ENCODE measurements at places on chromosomes 2 and 18.
A peak's percentile ranks its signal among the peaks of the same experiment; 100 is the strongest.

- peak; percentile 67 for DNase-seq
Observed at GRCh38 chr2:231714639-231715498, 6.5 kb downstream of the PTMA start.

- no peak for DNase-seq
Observed at GRCh38 chr2:4188561-4188960, 485.2 kb downstream of the DCDC2C start.

GRCh38 chr2:223880796-223881195 lies 43.4 kb upstream of the AP1S3 start:
- DNase-seq, result no peak

- no peak for DNase-seq
Observed at GRCh38 chr2:95353055-95353575, 49.4 kb upstream of the FAHD2A start.

DNA sequence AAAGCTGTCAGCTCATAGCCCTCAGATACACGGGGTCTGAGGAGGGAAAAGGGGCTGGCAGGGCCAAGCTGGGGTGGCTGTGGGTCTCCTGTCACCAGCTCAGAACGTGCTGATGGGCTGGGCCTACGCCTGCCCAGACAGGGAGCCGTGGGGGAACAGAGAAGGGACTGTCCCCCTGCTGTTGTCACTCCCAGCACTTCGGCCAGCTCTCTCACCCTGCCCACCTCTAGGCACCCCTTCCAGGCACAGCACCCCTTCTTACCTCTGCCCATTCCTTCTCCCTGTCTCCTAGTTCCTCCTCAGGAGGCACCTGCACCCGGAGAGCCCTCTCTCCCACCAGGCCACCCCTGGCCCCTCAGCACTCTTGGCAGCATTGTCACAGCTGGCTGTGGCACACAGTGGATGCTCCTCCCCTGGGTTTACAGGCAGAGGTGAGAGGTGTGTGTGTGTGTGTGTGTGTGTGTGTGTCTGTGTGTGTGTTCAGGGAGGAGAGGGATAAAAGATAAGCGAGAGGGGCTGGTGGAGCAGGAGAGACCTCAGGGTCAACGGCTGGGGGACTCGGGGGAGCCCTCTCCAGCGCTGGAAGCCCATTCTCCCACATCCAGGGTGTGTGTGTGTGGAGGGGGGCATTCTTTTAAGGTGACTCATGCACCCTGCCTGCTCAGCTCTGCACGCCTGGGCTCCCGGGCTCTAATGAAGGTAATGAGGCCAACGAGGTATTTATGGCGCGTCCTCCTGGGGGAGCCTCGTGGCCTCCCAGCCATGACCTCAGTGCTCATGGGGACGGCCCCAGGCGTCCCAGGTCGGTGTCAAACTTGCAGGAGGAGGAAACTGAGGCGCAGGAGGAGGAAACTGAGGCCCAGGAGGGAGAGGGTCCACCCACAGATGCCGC lies 66.1 kb upstream of the SMAD7 start:
- no peak for DNase-seq

DNA sequence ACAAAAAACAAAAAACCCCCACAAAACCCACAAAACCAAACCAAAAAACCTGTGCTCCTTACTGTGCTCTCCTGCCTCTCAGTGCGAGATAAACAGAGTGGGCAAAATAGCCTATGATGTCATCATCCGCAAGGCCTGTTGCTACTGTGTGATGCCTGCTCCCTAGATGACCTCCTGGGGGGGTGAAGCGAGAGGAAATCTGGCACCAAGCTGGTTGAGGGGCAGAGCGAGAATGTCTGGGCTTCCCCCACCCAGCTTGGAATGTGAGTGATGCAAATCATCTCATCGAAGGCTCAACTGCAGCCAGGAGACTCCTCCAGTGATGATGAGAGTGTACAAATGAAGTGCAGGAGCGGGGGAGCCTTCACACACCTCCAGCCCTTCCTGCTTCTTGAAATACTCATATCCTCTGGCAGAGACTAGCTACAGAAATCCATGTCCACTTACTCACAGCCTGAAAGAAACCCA lies 57.7 kb upstream of the MAP4K3 start:
- peak; percentile 14 for DNase-seq

- DNase-seq, result no peak
Observed at GRCh38 chr2:143635302-143635701, 506.1 kb downstream of the ARHGAP15 start.

DNA sequence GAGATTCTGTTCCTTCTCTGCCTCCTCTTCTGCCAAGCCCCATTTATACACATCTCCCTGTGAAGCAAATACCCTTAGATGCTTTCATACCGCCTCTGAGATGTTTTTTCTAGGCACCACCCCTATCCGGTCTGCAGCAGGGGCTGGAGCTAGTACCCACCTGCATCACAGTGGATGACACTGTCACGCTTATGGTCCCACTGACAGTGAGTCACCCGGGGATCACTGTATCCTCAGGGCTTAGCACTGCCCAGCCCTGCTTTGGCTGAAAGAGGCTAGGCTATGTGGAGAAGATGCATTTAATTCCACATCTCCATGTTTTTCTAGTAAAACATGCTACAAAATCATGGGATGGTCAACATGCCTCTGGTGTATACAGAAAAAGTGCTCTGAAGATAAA lies 9.9 kb downstream of the FABP1 start:
- DNase-seq, result no peak

- DNase-seq, result no peak
Observed at GRCh38 chr2:69032336-69032735, 19.4 kb downstream of the ANTXR1 start.

GRCh38 chr2:96549967-96550786 lies 13.6 kb downstream of the ARID5A start:
- no peak for DNase-seq

- peak; percentile 83 for DNase-seq
Observed at GRCh38 chr2:218301176-218301819, 9.0 kb upstream of the TMBIM1 start.

DNA sequence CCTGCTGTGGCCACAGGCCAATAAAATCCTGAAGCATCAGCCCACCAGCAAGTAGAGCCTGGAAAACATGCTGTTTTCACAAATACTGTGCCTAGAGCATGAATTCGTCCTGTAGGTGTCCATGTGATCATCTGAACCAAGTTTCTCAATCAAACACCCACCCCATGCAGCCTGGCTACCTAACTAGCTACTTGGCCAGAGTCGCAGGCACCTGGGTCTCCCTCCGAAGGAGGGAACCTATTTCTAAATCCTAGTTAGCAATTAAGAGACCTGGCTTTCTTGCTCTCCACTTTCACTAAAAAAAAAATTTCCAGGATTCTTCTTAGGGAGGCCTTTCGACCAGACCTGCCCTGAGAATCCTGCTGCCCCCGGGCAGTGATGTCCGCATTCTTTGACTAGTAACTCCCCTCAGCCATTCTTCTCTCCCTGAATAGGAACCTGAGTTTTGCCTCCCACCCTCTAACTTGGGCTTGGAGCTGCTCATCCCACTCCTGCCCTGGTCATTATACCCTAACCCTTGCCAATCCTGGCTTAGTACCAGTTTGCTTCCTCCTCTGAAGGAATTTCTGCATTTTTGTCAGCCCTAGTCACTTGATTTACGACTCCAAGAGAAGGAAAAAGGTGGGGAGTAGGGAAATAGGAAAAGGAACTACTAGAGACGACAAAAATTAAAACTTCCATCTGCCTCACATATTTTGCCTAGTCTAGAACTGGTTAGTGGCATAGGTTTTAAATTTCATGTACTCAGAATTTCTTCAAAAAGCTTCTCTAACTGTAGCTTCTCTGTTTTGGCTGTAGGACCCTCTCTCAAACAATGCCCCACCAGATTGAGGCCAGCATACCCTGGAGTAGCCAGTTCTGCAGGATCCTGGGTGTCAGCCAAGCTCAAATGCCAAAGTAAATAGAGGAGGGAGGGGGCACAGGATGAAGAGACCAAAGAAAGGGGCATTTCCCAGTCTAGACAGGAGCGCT lies 25.4 kb upstream of the TANK start:
- no peak for DNase-seq

DNA sequence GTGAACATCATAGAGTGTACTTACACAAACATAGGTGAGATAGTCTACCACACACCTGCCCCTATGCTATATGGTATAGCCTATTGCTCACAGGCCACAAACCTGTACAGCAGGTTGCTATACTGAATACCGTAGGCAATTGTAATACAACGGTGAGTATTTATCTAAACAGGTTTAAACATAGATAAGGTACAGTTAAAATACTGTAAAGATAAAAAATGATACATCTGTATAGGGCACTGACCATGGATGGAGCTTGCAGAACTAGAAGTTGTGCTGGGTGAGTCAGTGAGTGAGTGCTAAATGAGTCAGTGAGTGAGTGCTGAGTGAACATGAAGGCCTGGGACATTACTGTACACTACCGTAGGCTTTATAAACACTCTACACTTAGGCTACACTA lies 267.0 kb upstream of the HS6ST1 start:
- no peak for DNase-seq

- DNase-seq, result no peak
Observed at GRCh38 chr2:128145651-128146050, 54.7 kb downstream of the UGGT1 start.

DNA sequence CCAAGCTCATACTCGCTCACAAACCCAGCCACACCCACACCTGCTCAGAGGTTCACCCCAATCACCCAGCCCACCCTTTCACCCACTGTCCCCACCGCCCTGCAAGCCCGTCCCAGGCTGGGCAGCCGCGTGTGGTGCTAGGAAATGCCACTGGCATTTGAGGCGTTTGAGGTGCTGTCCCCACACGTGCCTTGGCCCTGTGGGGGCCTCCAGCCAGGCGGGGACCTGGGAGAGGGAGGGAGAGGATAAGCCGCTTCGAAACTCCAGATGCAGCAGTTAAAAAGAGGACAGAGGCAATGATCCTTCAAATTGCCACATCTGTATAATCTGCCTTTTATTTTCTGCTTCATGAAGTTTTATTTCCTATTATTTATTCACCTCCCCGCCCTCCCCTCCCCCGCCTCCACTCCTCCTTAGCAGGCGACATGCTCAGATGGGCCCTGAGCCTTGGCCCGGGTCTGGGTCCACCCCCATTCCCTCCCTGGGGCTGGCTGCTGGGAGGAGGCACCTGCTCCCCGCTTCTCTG lies 35.9 kb downstream of the PSD4 start:
- DNase-seq, result no peak

DNA sequence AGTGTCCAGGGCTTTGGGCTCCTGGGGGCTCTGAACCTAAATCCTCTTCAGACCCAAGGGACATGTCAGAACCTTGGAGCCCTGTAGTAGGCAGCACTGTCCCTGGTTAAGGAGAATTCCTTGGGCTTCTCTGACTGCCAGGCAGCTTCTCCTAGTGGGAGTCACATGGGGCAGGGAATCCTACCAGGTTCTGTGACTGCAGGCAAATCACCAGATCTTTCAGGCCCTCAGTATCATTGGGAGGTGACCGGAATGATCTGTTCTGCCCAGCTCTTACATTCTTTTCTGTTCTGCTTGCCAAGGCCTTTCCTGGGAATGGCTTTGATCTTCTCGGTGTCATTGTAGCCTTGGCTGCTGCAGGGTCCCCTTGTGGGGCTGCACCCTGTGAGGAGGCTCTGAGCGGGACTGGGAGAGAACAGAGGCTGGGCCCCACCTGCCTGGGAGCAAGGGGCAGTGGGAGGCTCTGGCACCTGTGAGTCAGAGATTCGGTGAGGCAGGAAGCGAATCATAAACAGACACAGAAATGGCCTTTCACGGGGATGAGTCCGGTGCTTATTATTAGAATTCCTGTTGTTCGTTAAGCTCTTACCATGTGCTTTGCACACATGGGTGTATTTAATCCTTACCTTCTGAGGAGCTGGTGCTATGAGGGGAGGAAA lies 14.1 kb downstream of the CEP68 start:
- no peak for DNase-seq

DNA sequence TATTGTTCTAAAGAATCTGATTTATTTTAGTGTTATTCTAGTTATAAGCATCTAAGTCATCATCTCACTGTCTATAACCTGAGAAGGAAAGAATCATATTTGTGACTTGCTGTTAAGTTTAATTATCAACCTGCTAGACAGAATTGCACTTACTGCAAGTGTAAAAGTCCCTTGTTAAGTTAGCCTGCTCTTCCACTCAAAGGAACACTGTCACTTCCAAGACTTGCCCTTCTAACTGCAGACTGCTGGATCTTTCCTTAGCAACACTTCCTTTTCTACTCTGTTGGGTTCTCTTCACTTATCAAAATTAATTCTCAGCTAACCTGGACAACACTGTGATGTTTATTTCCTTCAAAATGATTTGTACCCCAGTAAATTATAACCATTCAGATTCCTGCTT lies 323.2 kb upstream of the TFPI start:
- DNase-seq, result no peak

GRCh38 chr2:102013206-102014040 lies 21.7 kb downstream of the IL1R2 start:
- DNase-seq, result no peak

GRCh38 chr2:122011493-122012270 lies 256.2 kb downstream of the TSN start:
- no peak for DNase-seq

- DNase-seq, result no peak
Observed at GRCh38 chr2:220743203-220743602, 828.9 kb downstream of the EPHA4 start.

- DNase-seq, result no peak
Observed at GRCh38 chr2:230583581-230583980, 129.1 kb upstream of the CAB39 start.

DNA sequence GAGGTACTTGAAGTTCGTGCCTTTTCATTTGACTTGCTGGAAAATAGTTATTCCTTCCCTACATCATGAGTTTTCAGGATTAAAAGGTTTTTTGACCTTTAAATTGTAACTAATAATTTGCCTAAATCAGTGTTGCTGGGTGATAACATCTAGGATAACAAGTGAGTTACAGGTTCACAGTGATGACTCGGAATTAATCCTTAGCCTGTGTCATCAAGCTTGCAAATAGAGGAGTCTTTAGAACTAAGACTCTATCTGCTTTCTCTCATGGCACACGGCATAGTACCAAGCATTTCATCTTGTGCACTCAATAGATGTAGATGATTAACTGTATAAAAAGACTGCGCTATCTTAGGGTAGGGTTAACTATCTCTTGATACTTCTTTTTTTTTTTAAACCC lies 79.5 kb downstream of the CAMKMT start:
- no peak for DNase-seq

- no peak for DNase-seq
Observed at GRCh38 chr2:234556848-234557573, 60.1 kb upstream of the ARL4C start.

DNA sequence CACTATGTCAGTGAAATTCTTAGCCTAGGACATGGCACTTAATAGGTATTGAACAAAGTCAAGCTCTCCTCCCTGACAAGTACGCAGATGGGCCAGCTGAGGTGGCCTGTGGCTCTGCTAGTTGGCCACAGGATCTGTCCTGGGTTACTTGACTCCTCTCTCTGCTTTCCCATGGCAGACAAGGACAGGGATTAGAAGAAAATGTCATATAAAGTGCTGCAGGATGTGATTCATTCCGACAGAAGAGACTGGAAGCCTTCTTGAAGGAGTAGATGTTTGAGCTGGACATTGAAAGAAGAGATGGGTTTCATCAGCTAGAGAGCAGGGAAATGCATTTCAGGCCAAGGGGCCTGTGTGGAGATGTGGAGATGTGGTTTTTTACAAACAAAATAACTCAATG lies 46.7 kb downstream of the SMAD7 start:
- no peak for DNase-seq

DNA sequence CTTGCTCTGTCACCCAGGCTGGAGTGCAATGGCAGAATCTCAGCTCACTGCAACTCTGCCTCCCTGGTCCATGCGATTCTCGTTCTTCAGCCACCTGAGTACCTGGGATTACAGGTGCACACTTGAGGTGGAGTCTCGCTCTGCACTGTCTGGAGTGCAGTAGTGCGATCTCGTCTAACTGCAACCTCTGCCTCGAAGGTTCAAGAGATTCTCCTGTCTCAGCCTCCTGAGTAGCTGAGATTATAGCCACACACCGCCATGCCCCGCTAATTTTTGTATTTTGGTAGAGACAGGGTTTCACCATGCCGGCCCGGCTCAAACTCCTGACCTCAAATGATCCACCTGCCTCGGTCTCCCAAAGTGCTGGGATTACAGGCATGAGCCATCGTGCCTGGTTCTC lies 83.3 kb downstream of the CCBE1 start:
- DNase-seq, result no peak
